Mononuclear cell (primary cell): ENCODE measurements at places on chromosomes 4 and X. TPM values are rescaled to one million over a fixed set of nuclear protein-coding genes. Genes with fewer than 3 reads are reported as not detected.

BCORL1 gene
- 2.2 TPM for total RNA-seq

XAGE2 gene
- total RNA-seq = not detected

VEGFC gene
- 0.42 TPM for total RNA-seq

UGT2B10 gene
- total RNA-seq = not detected
